ENCODE measurements at places on chromosomes 4 and X.

- no peak for DNase-seq
Observed at GRCh38 chrX:111609206-111609605, 71.8 kb upstream of the ALG13 start.

DNA sequence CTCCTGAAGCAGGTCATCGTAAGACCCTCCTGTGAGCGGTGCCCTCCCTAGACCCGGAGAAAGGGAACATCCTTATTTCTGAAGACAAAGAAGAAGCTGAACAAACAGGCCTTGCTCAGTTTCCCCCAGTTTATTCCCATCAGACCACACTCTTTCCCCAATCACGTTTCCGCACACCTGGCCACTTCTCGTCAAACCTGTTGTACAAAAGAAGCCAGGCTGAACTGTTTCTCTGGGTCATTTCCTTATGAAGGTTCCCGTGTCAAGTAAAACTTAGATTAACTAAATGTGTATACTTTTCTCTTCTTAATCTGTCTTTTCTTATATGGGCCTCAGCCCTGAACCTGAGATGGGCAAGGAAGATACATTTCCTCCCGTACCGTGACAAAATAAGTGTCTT, 111.6 kb upstream of the ENPP6 start:
- DNase-seq = no peak

GRCh38 chrX:43661521-43662240, 5.6 kb downstream of the MAOA start:
- DNase-seq = no peak

- no peak for DNase-seq
Observed at GRCh38 chrX:21996872-21997455, 35.2 kb upstream of the PHEX start.

- DNase-seq = no peak
Observed at GRCh38 chr4:159291176-159291575, 188.3 kb downstream of the RAPGEF2 start.

GRCh38 chr4:114187592-114187991, 208.1 kb upstream of the ARSJ start:
- no peak for DNase-seq

DNA sequence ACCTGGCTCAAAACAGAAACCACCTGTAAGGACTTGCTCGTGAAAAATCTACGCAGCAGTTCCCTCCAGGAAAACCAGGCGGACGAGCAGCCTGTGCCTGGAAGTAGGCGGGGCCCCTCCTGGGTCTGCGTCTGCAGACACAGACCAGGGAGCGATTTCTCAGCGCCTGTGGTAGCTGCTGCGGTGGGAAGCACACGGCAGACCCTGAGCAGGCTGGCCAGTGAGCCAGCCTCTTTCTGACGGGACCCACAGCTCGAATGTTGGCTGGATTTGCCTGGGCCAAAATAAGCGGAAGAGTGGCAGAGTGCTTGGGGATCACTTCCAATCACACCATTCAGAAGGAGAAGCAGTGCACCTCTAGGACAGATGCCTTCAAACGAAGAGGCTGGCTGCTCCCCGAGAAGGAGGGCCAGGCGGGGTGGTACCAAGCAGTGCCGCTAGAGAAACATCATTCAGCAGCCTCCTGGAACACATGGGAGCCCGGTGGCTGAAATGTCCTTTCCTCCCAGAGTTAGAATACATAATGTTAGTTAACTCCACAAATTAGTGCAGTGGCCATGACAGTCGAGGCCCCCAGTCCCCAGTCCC, 85.9 kb downstream of the GATB start:
- no peak for DNase-seq

DNA sequence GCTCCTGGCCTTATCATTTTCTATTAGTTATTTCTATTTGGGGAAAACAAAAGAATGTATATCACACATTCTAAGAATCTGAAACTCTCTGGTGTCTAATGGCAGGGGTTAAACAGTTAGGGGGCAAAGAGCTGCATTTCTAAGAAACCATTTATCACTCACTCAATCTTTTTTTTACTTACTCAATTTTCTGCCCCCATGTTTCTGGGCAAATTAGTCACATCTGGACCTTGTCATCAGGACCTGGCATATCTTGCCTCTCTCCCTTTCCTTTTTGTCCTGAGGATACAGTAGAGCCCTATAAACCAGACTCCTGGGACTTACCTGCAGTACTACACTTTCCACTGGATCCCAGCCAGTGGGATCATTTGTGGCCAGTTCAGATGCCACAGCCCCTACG, 89.1 kb downstream of the ANXA3 start:
- no peak for DNase-seq

GRCh38 chrX:83535417-83536196, 27.5 kb downstream of the POU3F4 start:
- no peak for DNase-seq

GRCh38 chr4:15339737-15340136, 88.1 kb upstream of the C1QTNF7 start:
- no peak for DNase-seq

DNA sequence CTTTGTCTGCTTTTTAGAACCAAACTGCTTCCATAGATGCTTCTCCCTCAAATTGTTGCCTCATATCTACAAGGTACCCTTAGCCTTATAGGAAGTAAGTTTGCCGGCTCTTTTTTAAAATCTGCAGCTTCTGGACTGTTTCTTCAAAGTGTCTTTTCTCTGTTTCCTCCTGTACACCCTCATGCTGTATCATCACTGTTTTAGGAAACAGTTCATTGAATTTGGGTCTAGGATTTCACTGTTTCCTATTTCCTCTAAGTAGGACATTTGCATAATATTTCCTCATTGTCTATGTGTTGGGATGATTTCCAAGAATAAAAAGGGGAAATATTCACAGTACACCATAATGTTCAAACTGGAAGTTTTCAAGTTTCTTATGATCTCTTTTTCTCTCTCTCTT, 43.0 kb downstream of the BANK1 start:
- no peak for DNase-seq

DNA sequence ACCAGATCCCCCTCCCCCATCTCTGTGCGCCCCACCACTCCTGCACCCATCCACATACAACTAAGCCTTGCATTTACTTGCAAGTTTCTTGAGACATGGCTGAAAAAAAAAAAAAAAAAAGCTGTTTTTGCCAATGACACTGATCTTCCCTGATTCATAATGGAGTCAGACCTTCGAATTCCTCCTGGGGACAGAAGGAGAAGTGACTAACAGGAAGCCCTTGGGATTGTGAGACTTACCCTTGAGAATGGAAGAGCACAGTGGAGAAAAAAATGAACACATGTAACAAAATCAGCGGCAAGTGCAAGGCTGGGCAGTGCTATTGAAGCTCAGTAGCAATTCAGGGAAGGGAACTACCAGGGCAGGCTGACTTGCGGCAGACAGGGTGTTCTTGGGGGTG, 288.4 kb downstream of the BCOR start:
- DNase-seq = no peak

DNA sequence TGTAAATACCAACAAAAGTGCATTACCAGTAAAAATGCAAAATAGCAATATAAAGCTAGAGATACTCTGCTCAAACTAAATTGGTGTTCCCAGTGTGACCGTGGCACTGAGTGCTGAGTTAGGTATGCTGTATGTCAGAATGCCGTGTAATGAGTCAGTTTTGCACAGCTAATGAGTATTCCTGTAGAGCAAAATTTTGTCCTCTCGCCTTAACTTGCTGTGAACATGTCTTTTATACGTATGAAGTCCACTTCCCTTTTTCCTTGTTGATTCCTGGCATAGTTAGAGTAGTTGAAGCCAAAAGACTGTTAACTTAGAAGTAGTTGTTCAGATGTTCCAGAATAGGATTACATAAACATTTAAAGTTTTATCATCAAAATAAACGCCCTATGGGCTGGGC, 11.5 kb downstream of the DCLK2 start:
- no peak for DNase-seq

- no peak for DNase-seq
Observed at GRCh38 chrX:132030264-132030663, 7.2 kb downstream of the STK26 start.

- DNase-seq = peak; percentile 66
Observed at GRCh38 chrX:48025561-48025960, 18.8 kb downstream of the SPACA5 start.

DNA sequence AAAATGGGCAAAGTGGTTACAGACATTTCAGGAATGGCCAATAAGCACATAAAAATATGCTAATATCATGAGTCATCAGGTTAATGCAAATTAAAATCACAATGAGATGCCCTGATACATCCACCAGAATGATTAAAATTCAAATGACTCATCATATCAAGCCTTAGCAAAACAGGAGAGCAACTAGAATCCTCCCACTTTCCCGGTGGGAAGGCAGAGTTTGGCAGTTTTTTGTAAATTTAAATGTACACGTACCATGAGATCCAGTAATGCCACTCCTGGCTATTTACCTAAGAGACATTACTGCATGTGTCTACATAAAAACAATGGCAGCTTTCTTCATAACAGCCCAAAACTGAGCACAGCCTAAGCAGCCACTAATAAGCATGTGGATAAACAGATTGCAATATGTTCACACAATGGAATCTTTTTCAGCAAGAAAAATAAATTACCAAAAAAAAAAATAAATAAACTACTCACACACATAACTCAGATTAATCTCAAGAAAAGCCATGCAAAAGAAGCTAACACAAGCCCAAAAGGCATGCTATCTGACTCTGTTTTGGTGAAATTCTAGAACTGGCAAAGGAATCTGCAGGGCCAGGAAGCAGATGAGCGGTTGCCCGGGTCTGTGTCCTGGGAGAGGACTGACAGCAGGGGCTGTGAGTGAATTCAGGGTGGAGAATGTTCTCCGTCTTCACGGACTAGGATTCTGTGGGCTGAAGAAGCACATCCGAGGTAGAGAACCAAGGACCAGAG, 48.8 kb downstream of the AFAP1 start:
- DNase-seq = no peak

DNA sequence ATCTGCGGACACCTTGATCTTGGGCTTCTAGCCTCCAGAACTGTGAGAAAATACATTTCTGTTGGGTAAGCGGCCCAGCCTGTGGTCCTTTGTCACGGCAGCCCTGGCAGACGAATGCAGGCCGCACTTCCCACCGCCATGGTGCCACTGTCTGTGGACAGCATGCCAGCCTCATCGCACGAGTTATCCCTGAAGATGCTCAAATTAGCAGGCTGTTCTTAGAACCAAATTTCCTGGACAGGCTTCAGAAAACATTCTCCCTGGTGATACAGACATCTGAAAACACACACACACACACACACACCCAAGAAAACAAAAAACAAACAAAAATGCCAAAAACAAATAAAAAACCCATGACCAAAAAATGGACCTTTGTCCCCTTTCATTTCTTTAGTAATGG, 343.5 kb upstream of the GATB start:
- no peak for DNase-seq

GRCh38 chr4:164648849-164649212, 105.1 kb upstream of the SMIM31 start:
- DNase-seq = no peak

- DNase-seq = no peak
Observed at GRCh38 chr4:84151574-84151973, 347.5 kb downstream of the NKX6-1 start.

DNA sequence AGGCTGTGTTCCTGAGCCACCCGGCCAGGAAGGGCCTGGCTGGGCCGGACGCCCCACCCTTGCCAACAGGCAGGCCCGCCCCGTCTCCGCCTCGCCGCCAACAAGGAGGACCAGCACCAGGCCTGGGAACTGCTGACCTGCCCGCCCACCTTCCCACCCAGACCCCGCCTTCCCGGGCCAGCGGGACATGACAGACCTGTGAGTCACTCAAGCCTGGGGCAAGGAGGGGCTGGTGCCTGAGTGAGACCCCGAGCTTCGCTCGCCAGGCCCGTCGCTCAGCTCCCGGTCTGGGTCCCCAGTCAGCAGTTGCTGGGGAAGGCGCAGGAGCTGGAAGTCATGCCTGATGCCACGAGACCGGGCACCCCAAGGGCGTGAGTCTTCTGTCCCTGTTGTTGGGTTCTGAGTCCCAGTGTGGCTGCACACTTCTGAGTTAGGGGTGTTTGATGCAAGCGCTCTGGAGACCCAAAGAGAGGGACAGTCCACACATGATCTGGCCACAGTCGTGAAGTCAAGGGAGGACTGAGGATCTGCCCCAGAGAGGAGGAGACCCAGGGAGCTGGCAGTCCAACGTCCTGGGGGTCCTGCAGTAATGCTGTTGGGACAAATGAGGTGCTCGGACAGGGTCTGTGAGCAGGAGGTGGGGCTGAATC, at the start of gene DNASE1L1:
DNASE1L1 (minus strand) TSS at position 33 of the 650 bp plus-strand sequence. CDS start 3,686 bp downstream, outside the sequence.
- DNase-seq = peak; percentile 21

- no peak for DNase-seq
Observed at GRCh38 chrX:153504445-153505016, 9.8 kb downstream of the BGN start.

- DNase-seq = no peak
Observed at GRCh38 chr4:141609243-141609642, 27.1 kb upstream of the IL15 start.
